ENCODE measurements at places on chromosomes 1 and 21.

- DNase-seq, result no peak
Observed at GRCh38 chr1:186326009-186326408, 49.0 kb downstream of the TPR start.

- DNase-seq, result no peak
Observed at GRCh38 chr1:240352769-240353168, 259.2 kb downstream of the GREM2 start.

DNA sequence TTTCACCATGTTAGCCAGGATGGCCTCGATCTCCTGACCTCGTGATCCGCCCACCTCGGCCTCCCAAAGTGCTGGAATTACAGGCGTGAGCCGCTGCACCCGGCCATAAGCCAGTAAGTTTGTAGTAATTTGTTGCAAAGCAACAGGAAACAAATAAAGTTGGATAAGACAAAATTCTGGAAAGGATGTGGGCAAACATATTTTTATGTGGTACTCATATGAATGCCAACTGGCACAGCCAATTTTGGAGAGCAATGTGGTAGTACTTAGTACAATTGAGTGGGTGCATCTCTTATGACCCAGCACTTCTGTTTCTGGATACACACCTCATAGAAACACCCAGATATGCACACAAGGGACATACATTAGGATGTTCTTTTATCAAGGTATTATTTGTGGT lies 8.4 kb upstream of the IL12RB2 start:
- no peak for DNase-seq

GRCh38 chr1:61392409-61393242 lies 310.3 kb downstream of the NFIA start:
- no peak for DNase-seq

GRCh38 chr1:167420510-167420909 lies 97.8 kb downstream of the CD247 start:
- DNase-seq, result no peak

All from AG09319 (cell line).